ENCODE measurements at places on chromosomes 3 and 15. TPM values are rescaled to one million over a fixed set of nuclear protein-coding genes. Genes with fewer than 3 reads are reported as not detected.

DNA sequence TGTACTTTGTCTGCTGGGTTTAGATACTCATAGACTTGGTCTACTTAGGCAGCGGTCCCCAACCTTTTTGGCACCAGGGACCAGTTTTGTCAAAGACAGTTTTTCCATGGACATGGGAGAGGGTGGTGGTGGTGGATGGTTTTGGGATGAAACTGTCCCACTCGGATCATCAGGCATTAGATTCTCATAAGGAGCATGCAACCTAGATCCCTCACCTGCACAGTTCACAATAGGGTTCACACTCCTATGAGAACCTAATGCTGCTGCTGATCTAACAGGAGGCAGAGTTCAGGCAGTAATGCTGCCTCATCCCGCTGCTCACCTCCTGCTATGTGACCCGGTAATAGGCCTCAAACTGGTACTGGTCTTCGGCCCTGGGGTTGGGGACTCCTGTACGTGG lies 45.3 kb downstream of the CMSS1 start:
- DNase-seq = no peak

The ACAD9 gene
- 31.0 TPM for polyA plus RNA-seq

GRCh38 chr3:140553591-140553990 lies 124.3 kb upstream of the TRIM42 start:
- DNase-seq = no peak

GRCh38 chr15:58331560-58331912 lies 100.3 kb upstream of the LIPC start:
- DNase-seq = no peak

The SKIL gene
- polyA plus RNA-seq = 18.3 TPM

The LMAN1L gene
- not detected for polyA plus RNA-seq

DNA sequence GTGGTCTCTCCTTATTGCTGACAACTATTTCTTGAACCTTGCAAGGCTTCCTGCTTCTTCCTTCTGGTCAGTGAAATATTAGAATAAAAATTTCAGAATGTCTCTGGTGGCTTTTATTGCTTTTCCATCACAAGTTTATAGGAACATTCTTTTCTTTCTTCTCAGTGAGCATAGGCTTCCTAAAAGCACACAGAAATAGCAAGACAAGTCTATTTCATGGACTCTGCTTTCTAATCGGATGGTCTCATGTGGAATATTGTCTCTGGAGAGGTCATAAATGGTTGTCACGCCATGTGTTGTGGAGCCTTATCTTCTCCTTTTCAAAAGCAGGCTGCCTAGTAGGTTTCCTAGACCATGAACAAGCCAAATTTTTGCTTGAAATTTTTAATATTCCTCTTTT lies 9.8 kb upstream of the PSMD6 start:
- no peak for DNase-seq

GRCh38 chr15:40100947-40101905 lies 7.5 kb downstream of the BMF start:
- no peak for DNase-seq
